Heart left ventricle (tissue), 16 donors: ENCODE measurements at places on chromosomes 5 and 9. TPM values are rescaled to one million over a fixed set of nuclear protein-coding genes. Genes with fewer than 3 reads are reported as not detected.

The QSOX2 gene
- 6.0 TPM for total RNA-seq

The PRRC1 gene
- 33.0 TPM for total RNA-seq

The DEPDC1B gene
- total RNA-seq: 0.22 TPM

DNA sequence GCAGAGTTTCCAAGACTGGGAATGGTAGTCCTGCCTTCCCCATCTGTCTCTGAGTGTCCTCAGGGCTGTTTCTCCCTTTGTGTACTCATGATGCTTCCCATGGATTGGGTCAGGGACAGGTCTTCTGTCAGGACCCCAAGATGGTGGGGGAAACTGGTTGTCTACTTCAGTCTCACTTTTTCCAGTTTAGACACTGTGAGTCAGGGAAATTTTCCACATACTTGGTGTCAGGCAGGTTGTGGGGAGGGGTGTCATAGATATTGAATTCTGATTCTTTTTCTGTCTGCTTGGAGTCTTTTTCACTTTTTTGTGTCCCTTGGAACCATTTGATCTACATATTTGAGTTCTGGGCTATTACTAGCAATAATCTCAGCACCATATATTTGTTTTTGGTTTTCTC, 10.3 kb downstream of the POLK start:
- no peaks in the 10 kb centered on the region for H3K36me3 ChIP-seq
- H3K4me1 ChIP-seq: peaks cover 16% of the 10 kb centered on the region
- H3K27ac ChIP-seq: no peak overlapping the region
- no peak for DNase-seq

- no peak for DNase-seq
- no peak overlapping the region for H3K4me3 ChIP-seq
- no peaks in the 10 kb centered on the region for H3K27me3 ChIP-seq
- no peak overlapping the region for H3K27ac ChIP-seq
- H3K4me1 ChIP-seq: no peaks in the 10 kb centered on the region
- H3K36me3 ChIP-seq: peaks cover 35% of the 10 kb centered on the region
Measured at GRCh38 chr9:35406183-35406959, 83.5 kb upstream of the RUSC2 start.

- H3K27me3 ChIP-seq: no peaks in the 10 kb centered on the region
- no peak for DNase-seq
- no peaks in the 10 kb centered on the region for H3K4me1 ChIP-seq
- H3K27ac ChIP-seq: no peak overlapping the region
- no peak overlapping the region for H3K4me3 ChIP-seq
Measured at GRCh38 chr5:36276864-36277263, 24.8 kb downstream of the RANBP3L start.

- no peaks in the 10 kb centered on the region for H3K27me3 ChIP-seq
- H3K36me3 ChIP-seq: no peaks in the 10 kb centered on the region
- no peak overlapping the region for H3K4me3 ChIP-seq
- no peak for DNase-seq
Measured at GRCh38 chr5:137105351-137106035, 393.6 kb downstream of the SPOCK1 start.

The WDR38 gene
- not detected for total RNA-seq

The OR1Q1 gene
- not detected for total RNA-seq

DNA sequence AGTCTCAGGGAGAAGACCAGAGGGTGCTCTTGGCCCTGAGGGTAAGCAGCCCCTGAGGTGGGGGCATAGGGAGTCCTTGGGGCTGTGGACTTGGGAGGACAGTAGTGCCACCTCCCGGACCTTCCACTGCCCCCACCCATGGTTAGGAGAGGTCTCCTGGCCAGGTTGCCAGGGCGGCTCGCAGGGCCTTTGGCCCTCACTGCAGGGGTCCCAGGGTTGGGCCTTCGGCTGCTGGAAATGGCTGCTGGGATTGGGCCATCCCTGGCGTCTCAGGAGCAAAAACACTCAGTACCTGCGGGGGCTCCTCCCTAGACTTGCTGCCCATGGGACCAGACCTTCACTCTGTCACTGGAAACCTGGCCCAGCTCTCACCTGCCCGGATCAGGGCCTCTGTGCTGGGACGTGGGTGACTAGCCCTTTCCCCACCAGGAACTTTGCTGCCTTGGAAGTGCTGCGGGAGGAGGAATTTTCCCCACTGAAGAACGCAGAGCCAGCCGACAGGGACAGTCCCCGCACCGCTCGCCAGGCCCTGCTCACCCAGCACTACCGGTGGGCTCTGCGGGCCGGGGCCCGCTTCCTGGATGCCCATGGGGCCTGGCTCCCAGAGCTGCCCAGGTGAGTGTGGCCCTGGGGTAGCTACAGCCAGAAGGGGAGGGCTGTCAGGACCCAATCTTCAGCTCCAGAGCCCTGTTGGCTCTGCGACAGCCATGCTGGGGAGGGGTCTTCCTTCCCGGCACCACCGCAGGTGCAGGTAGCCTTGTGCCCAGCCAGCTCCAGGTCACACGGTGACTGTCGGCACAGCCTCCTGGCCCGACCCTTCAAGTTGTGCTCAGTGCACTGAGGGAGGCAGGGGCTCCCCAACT, 3.2 kb downstream of the UAP1L1 start:
- H3K4me3 ChIP-seq: no peak overlapping the region
- no peak overlapping the region for H3K27ac ChIP-seq
- no peak for DNase-seq
- H3K27me3 ChIP-seq: no peaks in the 10 kb centered on the region

DNA sequence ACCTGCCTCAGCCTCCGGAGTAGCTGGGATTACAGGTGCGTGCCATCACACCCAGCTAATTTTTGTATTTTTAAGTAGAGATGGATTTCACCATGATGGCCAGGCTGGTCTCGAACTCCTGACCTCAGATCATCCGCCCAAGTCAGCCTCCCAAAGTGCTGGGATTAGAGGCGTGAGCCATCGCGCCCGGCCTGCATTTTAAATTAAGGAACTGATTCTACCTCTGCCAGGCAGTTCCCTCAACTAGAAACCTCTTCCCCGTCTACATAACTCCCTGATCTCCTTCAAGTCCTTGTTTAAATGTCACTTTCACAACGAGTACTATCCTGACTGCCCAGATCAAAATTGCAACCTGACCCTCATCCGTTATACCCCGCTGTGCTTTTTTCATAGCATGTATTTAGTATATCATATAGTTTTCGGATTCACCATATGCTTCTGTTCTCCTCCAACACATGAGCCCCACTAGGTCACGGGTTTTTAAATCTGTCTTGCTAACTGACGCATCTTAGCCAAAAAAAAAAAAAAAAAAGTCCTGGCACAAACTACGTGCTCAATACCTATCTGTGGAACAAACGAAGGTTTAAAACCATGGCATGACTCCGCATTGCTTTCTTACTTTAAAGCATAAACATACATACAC, 858 bp upstream of the SOWAHA start:
- no peaks in the 10 kb centered on the region for H3K36me3 ChIP-seq
- H3K4me1 ChIP-seq: no peaks in the 10 kb centered on the region
- DNase-seq: no peak
- no peak overlapping the region for H3K27ac ChIP-seq

The ZNF618 gene
- total RNA-seq: 1.7 TPM

- H3K27me3 ChIP-seq: no peaks in the 10 kb centered on the region
- no peaks in the 10 kb centered on the region for H3K4me1 ChIP-seq
- no peaks in the 10 kb centered on the region for H3K36me3 ChIP-seq
- no peak for DNase-seq
- H3K27ac ChIP-seq: no peak overlapping the region
- no peak overlapping the region for H3K4me3 ChIP-seq
Measured at GRCh38 chr9:20753761-20754160, 69.7 kb downstream of the FOCAD start.

DNA sequence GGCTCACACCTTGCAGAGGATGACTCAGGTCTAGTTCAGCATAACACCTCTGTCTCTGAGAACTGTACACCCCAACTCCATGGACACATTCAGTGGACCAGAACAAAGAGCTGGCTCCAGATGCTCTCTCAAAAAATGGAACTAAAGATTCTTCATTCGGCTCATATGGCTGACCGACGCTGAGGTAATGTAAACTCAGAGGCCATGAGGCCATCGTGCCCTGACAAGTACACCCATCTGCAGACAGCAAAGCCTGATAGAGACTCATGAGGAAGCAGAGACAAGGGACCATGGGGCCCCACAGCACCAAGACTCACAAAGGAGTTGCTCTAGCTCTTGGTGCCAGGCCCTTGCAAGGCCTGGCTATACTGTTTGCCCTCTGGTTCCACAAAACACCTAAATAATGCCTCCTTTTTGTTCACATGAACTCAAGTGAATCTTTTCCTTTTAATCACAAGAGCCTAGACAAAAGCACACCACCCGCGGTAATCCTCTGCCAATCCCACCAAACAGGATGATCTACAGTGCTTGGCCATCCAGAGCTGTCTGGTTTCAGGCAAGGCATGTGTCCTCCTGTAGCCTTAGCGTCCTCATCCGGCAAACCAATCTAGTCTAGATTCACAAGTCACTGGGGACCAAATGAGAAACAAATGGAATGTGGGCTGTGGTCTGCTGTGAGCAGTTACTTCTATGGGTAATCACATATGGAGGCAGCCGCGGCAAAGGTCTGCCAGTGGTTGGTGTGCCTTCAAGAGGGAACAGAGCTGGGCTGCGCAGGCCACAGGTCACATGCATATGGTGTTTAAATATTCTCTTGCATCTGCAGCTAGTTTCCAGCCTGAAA, 22.7 kb downstream of the MED27 start:
- H3K4me3 ChIP-seq: no peak overlapping the region
- H3K4me1 ChIP-seq: no peaks in the 10 kb centered on the region
- peaks cover 11% of the 10 kb centered on the region for H3K36me3 ChIP-seq
- DNase-seq: no peak
- H3K27ac ChIP-seq: no peak overlapping the region

- H3K27me3 ChIP-seq: no peaks in the 10 kb centered on the region
- no peaks in the 10 kb centered on the region for H3K4me1 ChIP-seq
- H3K36me3 ChIP-seq: peaks cover 25% of the 10 kb centered on the region
- no peak for DNase-seq
Measured at GRCh38 chr9:3391414-3391813, 134.4 kb downstream of the RFX3 start.

GRCh38 chr5:89707891-89708290, 701.7 kb downstream of the CETN3 start:
- no peak overlapping the region for H3K4me3 ChIP-seq
- no peak overlapping the region for H3K27ac ChIP-seq
- no peaks in the 10 kb centered on the region for H3K36me3 ChIP-seq
- H3K4me1 ChIP-seq: no peaks in the 10 kb centered on the region

- no peak overlapping the region for H3K27ac ChIP-seq
- no peaks in the 10 kb centered on the region for H3K36me3 ChIP-seq
- H3K27me3 ChIP-seq: no peaks in the 10 kb centered on the region
- no peak overlapping the region for H3K4me3 ChIP-seq
- no peaks in the 10 kb centered on the region for H3K4me1 ChIP-seq
- DNase-seq: no peak
Measured at GRCh38 chr5:12691330-12691729, 787.1 kb upstream of the CTNND2 start.

DNA sequence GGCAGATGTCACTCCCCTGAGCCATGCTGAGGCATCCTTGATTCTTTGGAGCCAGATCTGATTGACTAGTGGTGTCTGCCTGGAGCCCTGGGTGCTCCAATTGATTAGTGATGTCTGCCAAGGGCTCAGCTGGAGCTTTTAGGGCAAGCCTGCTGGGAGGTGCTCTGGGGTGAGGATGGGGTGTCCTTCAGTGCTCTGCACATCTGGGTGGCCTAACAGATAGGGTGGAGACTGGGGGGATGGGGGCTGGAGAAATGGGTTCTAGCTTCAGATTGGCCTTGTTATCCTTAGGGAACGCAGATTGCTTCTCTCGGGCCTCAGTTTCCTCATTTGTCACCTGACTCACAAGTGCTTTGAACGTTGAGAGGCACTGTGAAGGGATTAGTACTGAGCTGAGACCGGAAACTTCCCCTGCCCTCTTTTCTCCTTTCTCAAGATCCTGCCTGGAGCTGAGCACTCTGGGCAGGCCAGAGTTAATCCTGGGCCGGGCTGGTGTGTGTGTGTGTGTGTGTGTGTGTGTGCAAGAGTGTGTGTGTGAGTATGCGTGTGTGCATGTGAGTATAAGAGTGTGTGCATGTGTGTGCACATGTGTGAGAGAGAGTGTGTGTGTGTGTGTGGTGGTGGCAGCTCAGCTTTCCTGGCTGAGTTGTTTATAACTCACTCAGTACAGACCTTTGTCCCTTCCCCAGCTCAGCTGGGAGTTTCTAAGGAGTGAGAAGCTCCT, 5.6 kb upstream of the IER5L start:
- H3K27ac ChIP-seq: no peak overlapping the region
- H3K27me3 ChIP-seq: no peaks in the 10 kb centered on the region
- no peak overlapping the region for H3K4me3 ChIP-seq
- no peak for DNase-seq

GRCh38 chr5:136458481-136458880, 93.1 kb upstream of the TRPC7 start:
- H3K27me3 ChIP-seq: no peaks in the 10 kb centered on the region
- H3K27ac ChIP-seq: no peak overlapping the region
- no peaks in the 10 kb centered on the region for H3K36me3 ChIP-seq
- no peaks in the 10 kb centered on the region for H3K4me1 ChIP-seq

The FAM163B gene
- not detected for total RNA-seq

The KLHL3 gene
- 56.6 TPM for total RNA-seq

- no peak for DNase-seq
- H3K4me1 ChIP-seq: peaks cover 2% of the 10 kb centered on the region
- no peak overlapping the region for H3K27ac ChIP-seq
- no peak overlapping the region for H3K4me3 ChIP-seq
- H3K36me3 ChIP-seq: no peaks in the 10 kb centered on the region
Measured at GRCh38 chr5:123921193-123921592, 409.2 kb downstream of the CSNK1G3 start.

DNA sequence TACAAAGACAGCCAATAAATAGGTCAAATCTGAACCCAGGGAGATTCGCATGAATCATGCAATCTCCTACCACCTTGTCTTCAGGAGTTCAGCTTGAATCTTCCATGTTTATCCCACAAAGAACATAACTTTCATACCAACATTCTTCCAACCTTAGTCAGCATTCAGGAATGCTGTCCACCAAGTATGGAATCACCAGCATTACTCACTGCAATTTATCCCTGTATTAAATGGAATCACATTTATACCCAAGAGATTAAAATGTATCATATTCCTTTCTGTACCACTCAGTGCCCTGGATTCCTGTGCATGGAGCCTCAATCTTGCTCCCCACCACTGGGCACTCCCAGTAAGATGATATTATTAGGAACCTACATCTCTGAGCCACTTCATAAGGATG, 162.6 kb downstream of the GLIS3 start:
- no peak for DNase-seq
- H3K4me1 ChIP-seq: no peaks in the 10 kb centered on the region
- H3K36me3 ChIP-seq: no peaks in the 10 kb centered on the region
- H3K4me3 ChIP-seq: no peak overlapping the region

- H3K4me1 ChIP-seq: no peaks in the 10 kb centered on the region
- H3K36me3 ChIP-seq: no peaks in the 10 kb centered on the region
- H3K27me3 ChIP-seq: no peaks in the 10 kb centered on the region
- no peak overlapping the region for H3K27ac ChIP-seq
Measured at GRCh38 chr5:165497707-165498106, 1992.3 kb downstream of the MAT2B start.

The LRRC14B gene
- 7.6 TPM for total RNA-seq

The SLC1A1 gene
- total RNA-seq: 1.9 TPM

GRCh38 chr9:110559869-110560268, 19.7 kb downstream of the SVEP1 start:
- H3K27ac ChIP-seq: no peak overlapping the region
- DNase-seq: no peak
- no peaks in the 10 kb centered on the region for H3K36me3 ChIP-seq
- no peaks in the 10 kb centered on the region for H3K27me3 ChIP-seq
